Esophagus squamous epithelium (tissue), 5 donors: ENCODE measurements at places on chromosomes 7 and 10.

DNA sequence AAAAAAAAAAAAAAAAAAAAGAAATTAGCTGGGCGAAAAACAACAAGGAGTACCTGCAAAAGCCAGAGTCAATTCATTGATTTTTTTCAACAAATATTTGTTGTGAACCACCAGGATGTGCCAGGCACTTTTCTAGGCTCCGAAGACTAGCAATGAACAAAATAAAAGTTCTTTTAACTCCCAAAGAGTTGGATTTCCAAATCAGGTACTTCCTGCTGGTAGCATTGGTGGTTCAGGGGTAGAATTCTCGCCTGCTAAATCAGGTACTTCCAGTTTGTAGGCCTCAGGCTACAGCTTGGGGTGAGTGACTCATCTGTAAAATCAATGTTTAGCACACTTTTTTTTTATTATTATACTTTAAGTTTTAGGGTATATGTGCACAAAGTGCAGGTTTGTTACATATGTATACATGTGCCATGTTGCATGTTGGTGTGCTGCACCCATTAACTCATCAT is 10.9 kb downstream of the PPA1 start:
- no peak for DNase-seq

- no peak for DNase-seq
Measured at GRCh38 chr10:34547291-34547690, 267.8 kb downstream of the PARD3 start.

- no peak for DNase-seq
Measured at GRCh38 chr7:9498303-9498702, 1064.9 kb downstream of the NXPH1 start.

GRCh38 chr7:134697205-134697886 is 50.7 kb downstream of the BPGM start:
- no peak for DNase-seq

GRCh38 chr7:6482743-6483119 is 35.0 kb upstream of the DAGLB start:
- DNase-seq: no peak

- DNase-seq: no peak
Measured at GRCh38 chr10:102202386-102202785, 23.7 kb upstream of the ELOVL3 start.
